NCI-H460 (cell line): ENCODE measurements at places on chromosomes 5 and 9.

DNA sequence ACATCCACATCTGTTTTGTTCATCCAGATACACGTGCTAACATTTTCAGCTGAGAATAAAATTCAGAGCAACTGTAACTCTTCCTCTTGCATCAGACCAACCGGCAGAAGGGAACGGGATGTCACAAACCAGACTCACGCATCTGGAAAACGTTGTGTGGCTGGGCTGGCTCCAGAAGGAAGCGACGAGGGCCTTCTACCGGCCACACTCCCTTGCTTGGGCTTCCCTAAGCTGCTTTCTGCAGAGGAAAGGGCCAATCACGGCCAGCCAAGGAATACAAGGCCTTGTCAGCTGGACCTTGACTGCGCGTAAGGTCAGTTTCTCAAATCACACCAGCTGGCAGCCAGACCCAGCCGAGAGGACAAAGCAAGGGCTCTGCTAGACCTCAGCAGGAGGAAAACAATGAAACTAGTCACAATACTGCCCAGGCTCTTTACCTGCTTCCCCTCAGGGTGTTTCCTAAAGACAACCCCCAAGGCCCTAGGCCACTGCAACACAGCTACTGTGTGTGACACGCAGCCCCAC is 106.1 kb downstream of the THBS4 start:
- DNase-seq = no peak

DNA sequence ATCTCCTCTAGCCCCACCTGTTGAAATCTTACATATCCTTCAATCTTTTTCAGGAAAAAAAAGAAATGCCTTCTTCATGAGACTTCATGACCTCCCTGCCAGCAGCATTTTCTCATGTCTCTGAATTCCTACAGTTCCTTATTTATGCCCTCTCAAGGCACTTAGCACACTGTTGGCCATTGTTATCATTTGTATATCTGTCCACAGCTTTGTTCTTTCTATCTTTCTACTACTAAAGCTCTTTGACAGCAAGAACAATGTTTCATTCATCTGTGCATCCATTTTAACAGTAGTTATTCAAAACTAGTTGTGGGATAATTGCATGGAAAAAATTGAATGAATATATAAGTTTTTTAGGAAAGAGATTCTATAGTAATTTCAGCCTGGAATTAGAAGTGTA is 20.9 kb upstream of the GZMA start:
- DNase-seq = no peak

- DNase-seq = no peak
These were observed 1.6 kb downstream of the INSYN2B start for GRCh38 chr5:169978714-169979113.

GRCh38 chr5:142924135-142924883 is 154.1 kb downstream of the ARHGAP26 start:
- DNase-seq = peak; percentile 11

GRCh38 chr9:107810461-107810961 is 320.9 kb upstream of the KLF4 start:
- no peak for DNase-seq

DNA sequence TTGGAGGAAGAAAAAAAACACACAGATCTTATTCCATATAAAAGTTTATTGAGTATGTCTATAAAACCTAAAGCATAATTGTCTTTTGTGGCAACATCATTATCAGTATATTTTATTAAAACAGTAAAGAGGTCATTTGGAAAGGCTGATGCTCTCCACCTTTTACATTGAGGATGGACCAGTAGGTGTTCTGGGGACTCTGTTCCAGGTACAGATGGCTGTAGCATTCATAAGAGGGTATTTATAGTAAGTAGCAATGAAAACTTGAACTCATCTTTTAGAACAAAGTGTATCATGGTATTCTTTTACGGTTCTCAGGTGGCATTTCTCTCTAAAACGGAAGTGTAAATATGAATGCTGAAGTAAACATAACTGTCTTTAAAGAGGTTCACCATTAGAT is 1.8 kb downstream of the GABRA6 start:
- no peak for DNase-seq

DNA sequence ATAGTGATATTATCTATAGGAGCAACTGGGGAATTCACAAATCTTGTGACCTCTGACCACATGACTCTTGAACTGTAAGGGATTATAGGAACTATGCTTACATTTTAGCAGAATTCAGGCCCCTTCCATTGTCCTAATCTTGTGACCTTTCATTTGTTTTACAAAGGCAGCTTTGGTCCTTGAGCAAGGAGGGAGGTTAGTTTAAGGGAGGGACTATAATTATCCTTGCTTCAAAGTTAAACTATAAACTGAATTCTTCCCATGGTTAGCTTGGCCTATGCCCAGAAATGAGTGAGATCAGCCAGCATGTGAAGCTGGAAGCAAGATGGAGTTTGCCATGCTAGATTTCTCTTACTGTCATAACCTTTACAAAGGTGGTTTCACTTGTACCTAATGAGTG is 51.2 kb downstream of the TARS1 start:
- DNase-seq = no peak

GRCh38 chr9:28158451-28158850 is 585.2 kb upstream of the C9orf72 start:
- DNase-seq = no peak

DNA sequence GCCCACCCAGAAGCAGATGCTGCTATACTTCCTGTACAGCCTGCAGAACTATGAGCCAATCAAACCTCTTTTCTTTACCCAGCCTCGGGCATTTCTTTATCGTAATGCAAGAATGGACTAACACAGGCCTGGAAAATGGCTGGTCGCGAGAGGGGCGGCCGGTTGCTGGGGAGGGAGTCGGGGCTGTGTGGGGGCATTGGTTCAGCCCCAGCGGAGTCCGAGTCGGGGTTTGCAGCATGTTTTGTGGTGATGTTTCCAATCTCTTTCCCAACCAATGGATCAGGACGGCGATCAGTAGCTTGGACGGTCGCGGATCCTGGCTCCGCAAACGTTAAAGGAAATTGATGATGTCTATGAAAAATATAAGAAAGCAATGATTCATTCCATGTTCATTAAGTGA is 18.7 kb upstream of the IL31RA start:
- no peak for DNase-seq

- DNase-seq = no peak
These were observed 14.0 kb downstream of the MAP3K1 start for GRCh38 chr5:56829137-56829908.

- DNase-seq = no peak
These were observed 130.2 kb upstream of the PPP1R26 start for GRCh38 chr9:135349212-135350002.

DNA sequence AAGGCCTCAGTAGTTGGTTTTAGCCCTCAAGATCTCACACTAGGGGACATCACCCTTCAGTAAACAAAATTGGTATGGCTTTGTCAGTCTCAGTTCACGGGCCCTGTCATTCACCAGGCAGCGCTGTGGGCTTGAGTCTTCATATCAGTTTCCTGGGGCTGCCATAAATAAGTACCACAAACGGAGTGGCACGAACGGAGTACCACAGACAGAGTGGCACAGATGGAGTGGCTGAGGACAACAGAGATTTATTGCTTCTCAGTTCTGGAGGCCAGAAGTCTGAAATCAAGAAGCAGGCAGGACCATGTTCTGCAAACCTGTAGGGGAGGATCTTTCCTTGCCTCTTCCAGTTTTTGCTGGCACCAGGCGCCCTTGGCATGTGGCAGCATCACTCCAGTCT is 37.5 kb downstream of the DYNC2I2 start:
- no peak for DNase-seq

DNA sequence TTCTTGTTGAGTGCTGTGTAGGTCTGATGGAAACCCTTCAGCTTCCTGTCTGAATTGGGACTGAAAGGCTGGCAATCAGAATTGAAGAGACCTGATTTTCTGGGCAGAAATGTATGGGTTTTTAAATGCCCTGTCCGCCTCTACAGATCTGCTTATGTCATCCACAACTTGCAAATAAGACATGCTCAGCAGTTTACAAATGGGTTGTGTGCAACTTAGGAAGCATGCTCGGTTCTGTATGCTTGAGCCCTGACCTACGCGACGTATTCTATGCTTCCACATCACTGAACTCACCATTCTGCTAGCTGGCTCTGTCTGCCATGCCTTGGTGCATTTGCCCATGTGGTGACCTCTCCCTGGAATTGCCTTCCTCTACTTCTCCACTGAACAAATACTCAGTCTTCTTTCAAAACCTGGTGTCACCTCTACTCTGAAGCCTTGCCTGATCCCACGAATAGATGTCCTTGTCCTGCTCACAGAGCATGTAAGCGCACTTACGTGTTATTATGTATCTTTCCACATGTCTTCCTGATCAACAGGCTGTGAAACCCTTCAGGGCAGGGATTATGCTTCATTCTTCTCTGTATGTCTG is 194.2 kb downstream of the ERCC6L2 start:
- DNase-seq = no peak

- no peak for DNase-seq
These were observed 111.0 kb upstream of the VCAN start for GRCh38 chr5:83360573-83360972.

GRCh38 chr9:136255896-136256890 is 10.6 kb upstream of the QSOX2 start:
- no peak for DNase-seq

- no peak for DNase-seq
These were observed 1.3 kb downstream of the SLC12A7 start for GRCh38 chr5:1110307-1111240.
